Activated effector memory CD4-positive, alpha-beta T cell treated with anti-CD3 and anti-CD28 coated beads, Interleukin-2, amount 50 U/mL, for 16 hours (primary cell): ENCODE measurements at places on chromosomes 6 and 20.

- no peak for DNase-seq
Measured at GRCh38 chr6:38114976-38115625, 295.6 kb downstream of the ZFAND3 start.

- no peak for DNase-seq
Measured at GRCh38 chr6:132872923-132873322, 58.6 kb downstream of the RPS12 start.

- no peak for DNase-seq
Measured at GRCh38 chr20:54131675-54132611, 41.8 kb downstream of the CYP24A1 start.

DNA sequence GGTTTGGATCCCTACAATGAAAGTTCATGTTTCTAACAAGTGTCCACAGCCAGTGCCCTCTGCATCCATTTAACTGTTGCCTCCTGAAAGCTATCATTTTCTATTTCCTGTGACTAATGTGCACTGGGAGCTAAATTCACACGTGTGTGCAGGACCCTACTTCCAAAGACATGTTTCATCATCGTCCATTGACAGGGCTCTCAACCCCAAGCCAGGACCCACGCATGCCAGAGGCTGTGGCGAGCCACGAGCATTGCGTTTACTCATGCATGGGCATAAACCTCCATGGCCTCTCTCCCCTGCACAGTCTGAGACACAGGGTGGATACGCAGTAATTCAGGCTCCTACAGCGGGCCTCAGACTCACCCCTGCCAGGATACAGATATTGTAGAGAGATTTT is 153.2 kb downstream of the MAFB start:
- DNase-seq = no peak

DNA sequence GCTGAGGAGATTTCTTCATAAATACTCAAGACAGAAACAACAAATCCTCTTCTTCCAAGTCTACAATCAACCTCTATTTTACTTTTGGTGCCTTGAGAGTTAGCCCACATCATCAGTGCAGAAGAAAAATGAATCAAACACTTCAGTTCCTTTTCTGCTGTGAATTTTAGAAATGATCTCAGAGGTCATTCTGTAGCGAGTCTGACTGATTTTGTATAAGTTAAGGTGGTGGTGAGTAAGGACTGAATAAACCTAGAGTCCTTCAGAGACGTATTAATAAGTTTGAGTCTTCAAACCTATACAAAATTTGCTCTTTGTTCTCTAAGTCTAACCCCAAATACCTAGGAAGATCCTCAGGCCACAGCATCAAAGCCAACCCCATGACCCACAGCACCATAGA is 33.1 kb upstream of the NT5E start:
- DNase-seq = no peak

DNA sequence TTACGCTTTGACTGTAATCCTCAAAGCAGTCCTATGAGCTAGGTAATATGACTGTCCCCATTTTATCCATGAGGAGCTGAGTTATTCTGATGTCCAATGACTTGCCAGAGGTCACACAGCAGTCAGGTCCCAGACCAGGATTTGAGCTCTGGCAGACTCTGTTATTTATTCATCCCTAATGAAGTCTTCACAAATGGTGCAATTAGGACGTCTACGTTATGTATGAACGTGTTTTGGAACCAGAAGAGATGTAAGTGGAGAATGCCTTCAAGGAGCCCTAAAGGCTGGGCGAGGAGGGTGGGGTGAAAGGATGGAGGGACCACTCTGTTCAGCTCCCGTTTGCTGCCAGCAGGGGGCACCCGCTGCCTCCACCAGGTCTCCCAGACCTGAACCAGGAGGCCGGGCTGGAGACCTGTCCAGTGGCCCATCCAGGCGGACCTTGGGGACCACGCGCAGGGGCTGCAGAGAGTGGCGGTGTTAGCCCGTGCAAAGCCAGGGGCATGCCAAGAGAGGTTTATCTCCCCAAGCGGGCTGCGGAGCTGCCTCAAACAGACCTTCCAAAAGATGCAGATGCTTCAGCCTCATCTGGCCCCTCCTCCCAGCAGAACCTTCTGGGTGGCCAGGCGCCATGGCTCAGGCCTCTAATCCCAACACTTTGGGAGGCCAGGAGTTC is 15.2 kb upstream of the ZNF335 start:
- DNase-seq = peak; percentile 92

GRCh38 chr20:57993716-57994431 is 234.6 kb downstream of the ANKRD60 start:
- peak; percentile 55 for DNase-seq

DNA sequence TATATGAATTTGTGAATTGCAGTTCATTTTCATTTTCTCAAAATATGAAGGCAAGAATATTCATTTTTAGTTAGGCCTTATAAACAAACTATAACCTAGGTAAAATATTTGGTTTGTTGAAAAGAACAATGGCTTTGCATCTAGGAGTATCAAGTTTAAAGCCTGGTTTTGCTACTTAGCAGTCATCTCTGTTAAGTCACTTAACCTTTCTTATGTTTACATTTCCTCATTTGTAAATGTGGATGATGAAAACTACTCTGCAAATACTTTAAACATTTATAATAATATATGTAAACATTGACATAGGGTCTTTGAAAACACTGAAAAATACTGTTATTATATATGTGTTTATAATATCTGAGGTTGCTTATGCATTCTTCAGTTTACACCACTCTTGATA is 135.5 kb downstream of the CENPW start:
- DNase-seq = no peak

DNA sequence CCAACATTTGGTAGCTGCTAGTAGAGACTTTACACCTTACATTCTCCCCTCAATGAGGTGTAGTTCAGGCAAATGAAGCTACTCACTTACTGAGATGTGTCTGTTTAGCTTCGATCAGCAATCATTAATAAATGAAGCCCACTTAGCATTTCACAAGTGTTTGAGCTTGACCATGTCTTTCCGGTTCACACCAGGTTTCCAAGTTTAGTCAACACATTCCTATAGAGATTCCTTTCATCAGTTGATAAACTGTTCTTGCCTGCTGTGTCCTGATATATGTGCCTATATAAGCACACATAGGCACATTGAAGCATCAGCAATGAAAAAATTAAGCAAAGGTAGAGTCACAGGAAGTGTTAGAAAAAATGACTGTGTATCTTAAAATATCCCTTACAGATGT is 150.0 kb downstream of the BTBD3 start:
- no peak for DNase-seq

DNA sequence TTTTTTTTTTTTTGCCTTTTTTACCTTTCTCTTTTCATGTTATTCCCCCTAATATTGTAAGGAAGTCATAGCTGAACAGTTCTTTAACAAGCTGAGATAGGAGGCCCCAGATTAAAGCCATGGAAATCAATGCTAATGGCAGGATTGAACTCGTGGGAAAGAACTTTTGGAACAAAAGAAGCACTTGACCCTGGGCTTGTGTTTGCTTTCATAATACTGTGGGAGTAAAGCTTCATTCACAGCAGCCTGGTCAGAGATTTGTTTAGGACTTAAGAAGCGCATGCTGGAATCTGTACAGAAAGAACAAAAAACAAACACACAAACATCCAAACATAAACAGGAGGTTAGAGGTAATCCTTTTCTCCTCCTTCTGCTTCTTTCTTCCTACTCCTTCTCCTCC is 5.1 kb downstream of the HEY2 start:
- no peak for DNase-seq

GRCh38 chr6:119037941-119038623 is 40.4 kb downstream of the FAM184A start:
- no peak for DNase-seq

DNA sequence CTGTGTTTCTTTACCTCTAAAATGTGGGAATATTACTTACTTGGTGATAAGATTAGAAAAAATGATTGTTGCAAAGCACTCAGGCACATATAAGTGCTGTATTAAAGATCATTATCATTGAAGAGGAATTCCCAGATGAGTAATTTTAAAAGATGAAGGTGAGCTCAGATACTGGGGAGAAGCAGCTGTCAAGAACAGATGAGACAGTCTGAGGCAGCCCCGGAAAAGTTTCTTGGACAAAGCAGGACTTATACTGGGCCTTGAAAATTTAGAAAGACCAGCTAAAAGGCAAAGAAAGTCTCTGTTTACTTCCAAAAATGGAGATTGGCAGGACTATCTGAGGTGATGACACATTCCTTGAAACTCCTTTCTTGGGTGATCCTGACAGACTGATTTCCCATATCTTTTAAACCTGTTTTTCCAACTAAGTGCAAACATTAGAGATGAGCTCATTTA is 93.8 kb upstream of the MARCKS start:
- no peak for DNase-seq
